Activated CD8-positive, alpha-beta memory T cell treated with anti-CD3 and anti-CD28 coated beads, Interleukin-2, amount 10 ng/mL, durations not matched to agents 7 days and 5 days (primary cell): ENCODE measurements at places on chromosomes 11 and 22. TPM values are rescaled to one million over a fixed set of nuclear protein-coding genes. Genes with fewer than 3 reads are reported as not detected.

CARD10 gene
- total RNA-seq: not detected

HSCB gene
- 17.6 TPM for total RNA-seq

SMCO4 gene
- 37.5 TPM for total RNA-seq

DNA sequence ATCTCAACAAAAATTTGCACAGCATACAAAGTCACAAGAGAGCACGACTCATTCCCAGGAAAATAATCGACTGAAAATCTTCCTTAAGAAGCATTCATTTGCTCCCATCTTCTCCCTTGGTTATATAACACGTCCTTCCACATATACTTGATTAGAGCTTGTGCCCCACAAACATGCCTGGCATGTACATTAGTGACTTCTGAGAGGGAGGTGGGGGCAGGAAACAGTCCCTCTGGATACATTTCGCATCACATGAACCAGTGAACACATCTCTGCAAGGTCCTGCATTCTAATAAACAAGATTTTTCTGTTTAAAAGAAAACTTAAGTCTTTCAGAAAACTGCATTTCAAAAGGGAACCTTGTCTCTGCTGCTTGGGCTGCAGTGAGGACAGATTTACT lies 54.1 kb upstream of the IGLL5 start:
- peaks cover 19% of the 10 kb centered on the region for H3K27me3 ChIP-seq
- no peak for DNase-seq
- no peak overlapping the region for H3K27ac ChIP-seq
- H3K4me1 ChIP-seq: peaks cover 12% of the 10 kb centered on the region
- no peak overlapping the region for H3K4me3 ChIP-seq
- no peaks in the 10 kb centered on the region for H3K36me3 ChIP-seq

- no peak for DNase-seq
- H3K27ac ChIP-seq: no peak overlapping the region
- peaks cover 10% of the 10 kb centered on the region for H3K27me3 ChIP-seq
- no peaks in the 10 kb centered on the region for H3K36me3 ChIP-seq
Measured at GRCh38 chr22:28299753-28300152, 379.9 kb downstream of the TTC28 start.

DNA sequence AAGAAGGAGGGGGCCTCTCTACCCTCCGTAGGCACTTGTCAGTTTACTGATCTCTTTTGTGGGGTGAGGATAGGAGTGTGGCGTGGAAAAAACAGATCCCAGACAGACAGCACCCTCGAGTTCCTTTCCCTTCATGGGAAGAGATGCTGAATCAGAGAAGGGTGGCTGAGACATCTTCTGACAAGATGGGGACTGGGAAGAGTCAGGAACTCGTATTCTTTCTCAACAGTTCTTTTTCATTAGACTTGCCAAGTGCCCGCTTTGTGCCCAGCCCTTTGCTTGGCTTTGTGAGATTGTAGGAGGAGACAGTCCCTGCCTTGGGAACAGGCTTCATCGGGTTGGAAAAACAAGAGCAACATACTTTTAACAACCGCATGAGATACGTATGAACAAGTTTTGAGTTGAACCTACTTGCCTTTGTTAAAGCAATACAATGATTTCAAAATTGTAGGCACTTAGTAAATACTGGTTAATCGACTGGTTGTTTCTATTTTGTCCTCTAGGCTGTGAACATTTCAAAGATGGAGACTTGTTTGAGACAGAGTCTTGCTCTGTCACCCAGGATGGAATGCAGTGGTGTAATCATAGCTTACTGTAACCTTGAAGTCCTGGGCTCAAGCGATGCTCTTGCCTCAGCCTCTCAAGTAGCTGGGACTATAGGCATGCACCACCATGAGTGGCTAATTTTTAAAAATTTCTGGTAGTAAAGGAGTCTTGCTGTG lies 1.1 kb downstream of the RRM1 start:
- peak overlapping the region; percentile 98 for H3K4me3 ChIP-seq
- no peaks in the 10 kb centered on the region for H3K27me3 ChIP-seq
- H3K4me1 ChIP-seq: peaks cover 76% of the 10 kb centered on the region
- no peak for DNase-seq
- peaks cover 50% of the 10 kb centered on the region for H3K36me3 ChIP-seq

GRCh38 chr11:38252620-38253019 lies 1654.6 kb upstream of the RAG2 start:
- no peaks in the 10 kb centered on the region for H3K27me3 ChIP-seq
- no peak overlapping the region for H3K27ac ChIP-seq
- no peaks in the 10 kb centered on the region for H3K4me1 ChIP-seq
- H3K36me3 ChIP-seq: no peaks in the 10 kb centered on the region
- DNase-seq: no peak

DNA sequence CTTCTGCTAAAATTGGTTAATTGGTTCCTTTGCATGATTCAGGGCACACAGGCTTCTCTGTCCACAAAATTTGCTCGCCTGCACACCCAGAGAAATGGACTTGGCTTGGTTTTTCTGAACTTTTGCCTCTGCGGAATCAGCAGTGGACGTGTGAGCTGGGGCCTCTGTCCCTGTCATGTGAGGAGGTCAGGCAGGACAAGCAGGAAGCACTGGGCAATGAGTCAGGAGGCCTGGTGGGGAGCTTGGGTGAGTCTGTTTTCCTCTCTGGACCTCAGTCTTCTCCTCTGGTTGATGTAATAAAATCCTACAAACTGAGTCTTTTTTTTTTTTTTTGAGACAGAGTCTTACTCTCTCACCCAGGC lies 10.4 kb upstream of the CELSR1 start:
- H3K4me1 ChIP-seq: peaks cover 2% of the 10 kb centered on the region
- no peak for DNase-seq
- no peaks in the 10 kb centered on the region for H3K36me3 ChIP-seq

GRCh38 chr11:47305734-47306483 lies 36.0 kb downstream of the MADD start:
- H3K4me3 ChIP-seq: no peak overlapping the region
- H3K27me3 ChIP-seq: no peaks in the 10 kb centered on the region
- no peak for DNase-seq
- no peak overlapping the region for H3K27ac ChIP-seq
